ENCODE measurements at places on chromosomes 6 and 20.

GRCh38 chr20:37669062-37669772 is 24.6 kb upstream of the CTNNBL1 start:
- DNase-seq, result no peak

GRCh38 chr6:104527311-104527710 is 332.4 kb downstream of the HACE1 start:
- no peak for DNase-seq

DNA sequence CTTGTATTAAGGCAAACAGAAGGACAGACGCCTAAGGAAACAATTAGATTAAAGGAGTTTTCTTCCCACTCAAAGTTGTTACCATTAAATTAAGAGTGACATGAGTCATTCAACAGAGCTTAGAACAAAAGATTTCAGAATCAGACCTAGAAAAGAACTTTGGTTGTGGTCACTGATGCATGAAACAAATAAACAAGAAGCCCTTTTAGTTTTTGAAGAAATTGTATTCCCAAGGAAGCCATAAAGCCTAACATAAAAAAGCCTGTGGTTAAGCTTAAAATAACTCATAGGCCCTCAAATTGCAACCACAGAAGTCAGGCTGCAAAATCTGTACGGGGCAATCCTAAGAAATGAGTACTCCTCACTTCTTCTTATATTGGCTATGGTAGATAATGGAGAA is 17.9 kb upstream of the TRIM26 start:
- DNase-seq, result no peak

- DNase-seq, result no peak
Measured at GRCh38 chr6:146901940-146902816, 302.0 kb upstream of the STXBP5 start.

DNA sequence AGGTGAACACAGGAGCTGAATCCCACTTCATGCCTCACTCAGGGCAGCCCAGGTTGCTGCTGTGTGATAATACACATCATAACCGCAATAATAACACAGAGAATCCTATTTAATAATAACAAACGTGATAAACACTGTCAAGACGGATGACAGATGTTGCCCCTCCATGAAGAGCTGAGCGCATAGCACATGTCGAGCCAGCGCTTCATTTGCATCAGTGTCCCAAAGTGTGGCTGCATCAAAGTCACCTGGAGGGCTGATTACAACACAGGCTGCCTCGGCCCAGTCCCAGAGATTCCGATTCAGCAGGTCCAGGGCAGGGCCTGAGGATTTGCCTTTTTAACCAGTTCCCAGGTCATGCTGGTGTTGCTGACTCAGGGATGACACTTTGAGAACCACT is 198.5 kb downstream of the QKI start:
- DNase-seq, result no peak

- DNase-seq, result no peak
Measured at GRCh38 chr6:107154801-107155160, 39.5 kb upstream of the BEND3 start.

DNA sequence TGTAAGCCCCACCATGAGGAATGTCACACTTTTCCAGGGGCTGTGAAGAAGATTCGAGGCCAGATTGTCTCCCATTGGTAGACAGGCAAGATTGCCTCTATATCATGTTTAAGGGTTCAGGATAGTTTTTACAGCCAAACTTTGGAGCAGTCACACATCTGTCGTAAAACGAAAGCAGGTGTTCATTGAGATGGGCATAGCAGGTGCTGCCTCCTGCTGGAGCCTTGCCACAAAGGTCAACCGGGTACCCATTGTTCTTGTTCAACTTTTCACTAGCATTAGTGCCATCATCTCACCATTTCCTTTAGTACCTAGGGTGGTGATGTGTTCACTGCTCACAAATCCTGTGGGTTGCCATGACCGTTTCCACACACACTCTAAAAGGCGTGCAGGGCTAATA is 198.3 kb downstream of the HTR1B start:
- DNase-seq, result no peak

- DNase-seq, result no peak
Measured at GRCh38 chr6:25026723-25027122, 91.0 kb upstream of the RIPOR2 start.

DNA sequence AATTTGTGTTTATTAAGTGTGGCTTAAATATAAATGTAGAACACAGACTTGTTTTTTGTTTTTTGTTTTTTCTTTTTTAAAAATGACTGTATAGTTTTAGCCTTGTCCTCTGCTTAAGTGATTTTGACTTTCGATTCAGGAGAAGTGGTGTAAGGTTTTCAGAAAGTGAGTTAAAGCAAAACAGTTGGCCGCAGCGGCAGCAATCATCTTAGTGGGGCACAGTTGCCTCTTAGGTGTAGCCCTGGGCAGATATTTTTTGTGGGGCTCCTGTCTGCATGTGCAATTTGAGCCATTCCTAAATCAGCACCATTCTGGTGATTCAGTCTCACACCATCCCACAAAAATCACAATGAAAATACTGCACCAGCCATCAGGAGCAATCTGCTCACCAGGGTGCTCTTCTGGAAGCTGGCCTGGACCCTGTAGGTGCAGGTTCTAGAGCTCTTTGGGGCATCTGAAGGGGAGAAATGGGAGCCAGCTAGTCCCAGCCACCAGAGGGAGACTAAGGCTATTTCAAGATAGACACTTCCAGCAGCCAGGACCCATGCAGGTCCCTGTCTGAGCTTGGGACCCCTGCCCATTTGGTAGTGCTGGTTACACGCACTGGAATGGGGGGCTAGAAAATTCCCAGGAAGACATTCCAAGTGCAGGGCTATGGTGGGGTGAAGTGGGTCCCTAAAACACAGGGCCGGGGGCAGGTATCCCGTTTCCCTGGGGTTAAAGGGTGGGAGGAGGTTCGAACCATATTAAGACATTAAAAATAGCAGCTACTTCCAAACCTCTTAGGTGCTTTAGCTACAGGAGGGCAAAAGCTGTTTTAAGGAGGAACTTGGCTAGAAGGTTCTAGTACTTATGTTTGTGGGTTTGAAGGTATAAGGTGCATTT is 156.6 kb downstream of the NFATC2 start:
- no peak for DNase-seq

GRCh38 chr6:110529355-110529754 is 52.9 kb upstream of the SLC22A16 start:
- no peak for DNase-seq

- DNase-seq, result no peak
Measured at GRCh38 chr6:170124836-170125235, 166.0 kb downstream of the DLL1 start.

- no peak for DNase-seq
Measured at GRCh38 chr6:120876424-120876823, 457.9 kb downstream of the TBC1D32 start.

GRCh38 chr6:69668916-69669315 is 127.9 kb downstream of the LMBRD1 start:
- DNase-seq, result no peak

GRCh38 chr6:37822851-37823682 is 3.5 kb downstream of the ZFAND3 start:
- DNase-seq, result no peak

- peak; percentile 86 for DNase-seq
Measured at GRCh38 chr6:166556863-166557322, 29.6 kb downstream of the RAMACL start.

DNA sequence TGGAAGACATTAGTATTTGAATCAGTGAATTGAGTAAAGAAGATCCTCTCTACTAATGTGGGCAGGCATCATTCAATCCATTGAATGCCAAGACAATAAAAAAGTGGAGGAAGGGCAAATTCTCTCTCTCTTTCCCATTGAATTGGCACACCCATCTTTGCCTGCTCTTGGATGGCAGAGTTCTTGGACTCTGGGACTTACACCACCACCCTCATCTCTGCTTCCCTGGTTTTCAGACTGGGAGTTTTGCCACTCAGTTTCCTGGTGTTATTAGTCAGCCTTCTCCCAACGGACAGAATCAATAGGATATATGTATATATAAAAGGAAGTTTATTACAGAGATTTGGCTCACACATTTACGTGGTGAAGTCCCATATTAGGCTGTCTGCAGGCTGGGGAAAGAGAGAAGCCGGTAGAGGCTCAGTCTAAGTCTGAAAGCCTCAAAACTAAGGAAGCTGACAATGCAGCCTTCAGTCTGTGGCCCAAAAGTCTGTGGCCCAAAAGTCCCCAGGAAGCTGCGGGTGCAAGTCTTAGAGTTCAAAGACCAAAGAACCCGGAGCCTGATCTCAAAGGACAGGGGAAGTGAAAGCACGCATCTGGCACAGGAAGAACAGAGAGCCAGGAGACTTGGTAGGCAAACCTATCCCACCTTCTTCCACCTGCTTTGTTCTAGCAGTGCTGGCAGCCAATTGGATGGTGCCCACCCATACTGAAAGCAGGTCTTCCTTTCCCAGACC is 64.4 kb downstream of the SMPDL3A start:
- DNase-seq, result no peak

DNA sequence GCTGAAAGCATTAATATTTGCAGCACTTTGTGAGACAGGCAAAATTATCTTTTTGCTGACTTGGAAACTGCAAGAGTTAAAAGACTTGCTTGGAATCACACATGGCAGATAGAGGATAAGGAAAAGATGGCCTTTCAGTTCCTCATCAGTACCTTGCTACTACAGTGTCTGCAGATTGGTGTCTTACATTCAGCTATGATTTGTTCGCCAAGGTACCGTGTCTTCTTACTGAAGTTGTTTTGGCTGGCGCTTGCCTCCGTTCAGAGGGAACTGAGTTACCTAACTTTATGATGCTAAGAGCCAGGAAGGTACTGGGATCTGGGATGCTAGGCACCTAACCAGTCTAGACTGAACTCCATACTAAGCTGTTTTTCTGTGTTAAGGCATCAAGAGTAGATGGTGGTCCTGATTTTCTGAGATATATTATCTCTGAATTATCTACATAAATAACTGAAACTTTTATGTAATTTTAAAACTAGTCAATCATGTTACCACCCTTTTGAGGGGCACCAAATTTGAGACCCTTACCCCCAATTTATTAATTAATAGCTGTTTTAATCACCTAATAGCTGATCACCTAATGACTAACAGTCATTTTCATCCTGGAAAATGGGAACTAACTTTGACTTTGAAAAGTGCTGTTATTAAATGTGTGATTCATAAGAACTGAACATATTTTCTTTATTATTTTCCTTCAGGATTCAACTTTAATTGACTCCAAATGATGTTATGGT is 2.5 kb downstream of the WTAP start:
- no peak for DNase-seq

- peak; percentile 97 for DNase-seq
Measured at GRCh38 chr6:11586536-11586935, 49.0 kb downstream of the TMEM170B start.

GRCh38 chr6:51790946-51791345 is 296.5 kb downstream of the PKHD1 start:
- DNase-seq, result no peak

DNA sequence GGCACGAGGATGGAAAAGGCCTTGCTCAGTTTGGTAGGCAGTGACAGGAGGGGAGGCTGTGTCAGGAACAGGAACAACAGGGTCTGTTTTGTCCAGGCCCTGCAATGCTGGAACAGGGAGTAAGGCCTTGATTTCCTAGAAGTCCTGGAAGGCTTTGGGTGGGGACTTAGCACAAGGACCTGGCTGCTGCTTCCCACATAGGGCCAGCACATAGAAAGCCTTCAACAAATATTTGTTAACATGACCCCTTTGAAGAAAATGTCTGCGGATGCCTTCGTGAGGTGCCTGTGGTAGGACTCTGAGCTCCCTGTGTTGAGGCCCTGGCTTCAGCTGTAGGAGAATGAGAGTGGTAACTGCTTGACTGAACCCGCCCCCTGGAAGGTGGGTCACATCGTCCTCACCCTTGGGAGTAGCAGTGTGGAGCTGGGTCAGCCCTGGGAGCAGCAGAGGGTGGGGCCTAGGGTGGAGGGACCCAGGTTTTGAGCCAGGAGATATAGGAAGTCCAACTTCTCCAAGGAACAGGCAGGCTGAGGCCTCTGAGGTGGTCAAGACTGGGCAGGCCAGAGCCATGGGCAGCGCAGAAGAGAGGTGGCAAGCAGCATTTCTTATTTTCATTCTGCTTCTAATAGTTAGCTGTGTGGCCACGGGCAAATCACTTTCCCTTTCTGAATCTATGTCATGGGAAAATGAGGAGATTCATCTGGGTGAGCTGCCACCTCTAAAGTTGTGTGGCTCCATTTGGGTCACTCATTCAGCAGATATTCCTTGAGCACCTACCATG is 50.0 kb downstream of the CNBD2 start:
- DNase-seq, result no peak

- DNase-seq, result no peak
Measured at GRCh38 chr6:134902074-134902861, 47.6 kb downstream of the ALDH8A1 start.

- DNase-seq, result no peak
Measured at GRCh38 chr6:88442737-88443136, 276.6 kb upstream of the CNR1 start.

DNA sequence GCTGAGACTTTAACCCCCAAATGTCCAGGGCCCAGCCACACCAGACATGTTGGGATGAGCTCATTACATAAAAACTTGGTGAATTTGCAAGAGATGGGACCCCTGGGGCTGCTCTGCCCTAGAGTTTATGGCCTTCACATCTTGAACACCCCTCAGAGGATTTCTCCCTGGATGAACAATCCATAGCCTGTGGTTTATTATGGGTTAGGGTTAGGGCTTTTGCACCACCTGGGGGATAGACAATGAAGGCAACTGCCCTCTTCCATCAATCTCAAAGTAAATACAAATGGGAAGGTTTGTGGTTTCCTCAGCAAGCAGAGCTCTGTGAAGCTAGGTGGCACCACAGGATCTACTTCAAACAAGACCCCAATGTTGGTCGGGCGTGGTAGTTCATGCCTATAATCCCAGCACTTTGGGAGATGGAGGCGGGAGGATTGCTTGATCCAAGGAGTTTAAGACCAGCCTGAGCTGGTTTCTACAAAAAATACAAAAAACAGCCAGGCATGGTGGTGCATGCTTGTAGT is 17.4 kb downstream of the SPINT3 start:
- DNase-seq, result no peak

- no peak for DNase-seq
Measured at GRCh38 chr6:121614115-121614514, 178.7 kb downstream of the GJA1 start.

DNA sequence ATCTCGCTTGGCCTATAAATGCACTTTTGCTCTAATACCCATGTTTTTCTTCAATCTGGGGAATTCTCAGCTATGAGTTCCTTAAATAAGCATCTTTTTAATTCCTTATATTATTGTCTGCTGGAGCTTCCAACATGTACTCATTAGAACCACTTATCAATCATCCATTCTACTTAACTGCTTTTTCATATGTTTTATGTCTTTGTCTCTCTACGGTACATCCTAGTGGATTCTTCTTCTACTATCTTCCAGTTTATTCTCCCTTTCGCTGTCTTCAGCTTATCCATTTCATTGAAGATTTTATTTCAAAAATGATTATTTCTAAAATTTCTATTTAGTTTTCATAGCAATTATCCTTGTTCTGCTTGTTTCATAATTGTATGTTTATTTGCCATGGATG is 12.4 kb upstream of the ZSCAN16 start:
- DNase-seq, result no peak

- no peak for DNase-seq
Measured at GRCh38 chr20:12821249-12821648, 187.5 kb upstream of the SPTLC3 start.

GRCh38 chr20:2172305-2173175 is 70.9 kb downstream of the STK35 start:
- no peak for DNase-seq

Data from GM04503 (cell line).